Tibial nerve (tissue), 4 donors: ENCODE measurements at places on chromosomes 1 and 21. TPM values are rescaled to one million over a fixed set of nuclear protein-coding genes. Genes with fewer than 3 reads are reported as not detected.

- no peak for DNase-seq
- no peaks in the 10 kb centered on the region for H3K4me1 ChIP-seq
Observed at GRCh38 chr1:83717785-83718184, 281.1 kb downstream of the TTLL7 start.

- H3K4me3 ChIP-seq: no peak overlapping the region
- no peaks in the 10 kb centered on the region for H3K27me3 ChIP-seq
- DNase-seq: no peak
- peaks cover 27% of the 10 kb centered on the region for H3K4me1 ChIP-seq
Observed at GRCh38 chr1:44260792-44261170, 47.5 kb downstream of the DMAP1 start.

GRCh38 chr21:17089091-17089491, 423.8 kb upstream of the CXADR start:
- H3K4me1 ChIP-seq: no peaks in the 10 kb centered on the region
- H3K27ac ChIP-seq: no peak overlapping the region
- no peak overlapping the region for H3K4me3 ChIP-seq
- DNase-seq: no peak
- no peaks in the 10 kb centered on the region for H3K27me3 ChIP-seq

- H3K4me1 ChIP-seq: no peaks in the 10 kb centered on the region
- H3K4me3 ChIP-seq: no peak overlapping the region
- H3K36me3 ChIP-seq: no peaks in the 10 kb centered on the region
- no peak overlapping the region for H3K27ac ChIP-seq
- DNase-seq: no peak
Observed at GRCh38 chr1:98490099-98490498, 171.4 kb upstream of the SNX7 start.

GRCh38 chr1:156090840-156091188, 8.5 kb upstream of the MEX3A start:
- DNase-seq: peak; percentile 77
- peak overlapping the region; percentile 35 for H3K27ac ChIP-seq
- peaks cover 3% of the 10 kb centered on the region for H3K4me1 ChIP-seq
- H3K27me3 ChIP-seq: no peaks in the 10 kb centered on the region
- no peak overlapping the region for H3K4me3 ChIP-seq
- H3K36me3 ChIP-seq: no peaks in the 10 kb centered on the region

DNA sequence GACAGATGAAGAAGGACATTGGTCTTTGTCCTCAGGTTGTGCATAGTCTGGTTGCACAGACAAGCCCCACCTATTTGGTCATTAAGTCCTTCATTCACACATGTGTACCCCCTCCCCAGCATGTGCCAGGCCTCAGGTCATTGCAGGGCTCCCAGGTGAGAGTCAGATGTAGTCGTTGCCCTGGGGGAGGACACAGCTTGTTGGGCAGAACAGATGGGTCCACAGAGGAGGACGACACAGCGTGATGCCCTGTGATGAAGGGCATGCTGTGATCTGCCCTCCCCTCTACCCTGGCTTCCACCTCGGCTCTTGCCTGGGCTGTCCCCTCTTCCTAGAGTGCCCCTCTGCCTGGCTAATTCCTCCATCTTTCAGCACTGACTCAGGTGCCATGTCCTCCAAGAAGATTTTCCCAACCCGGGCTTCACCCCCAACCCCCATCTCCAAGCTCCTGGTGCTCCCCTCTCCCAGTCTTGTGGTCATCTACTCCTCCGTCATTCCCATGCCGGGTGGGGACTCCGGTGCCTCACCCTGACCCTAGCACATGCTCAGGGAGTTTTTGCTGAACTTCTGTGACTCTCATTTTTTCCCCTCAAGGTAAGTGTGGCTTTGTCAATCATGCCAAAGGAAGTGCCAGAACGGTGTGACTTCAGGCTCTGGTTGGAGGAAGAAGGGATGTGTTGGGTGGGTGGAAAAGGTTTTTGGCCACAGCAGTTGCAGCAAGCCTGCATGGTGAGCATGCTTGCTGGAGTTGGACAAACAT, 220.5 kb downstream of the FOXD2 start:
- no peaks in the 10 kb centered on the region for H3K4me1 ChIP-seq
- H3K36me3 ChIP-seq: no peaks in the 10 kb centered on the region
- H3K27ac ChIP-seq: no peak overlapping the region
- no peak for DNase-seq
- no peaks in the 10 kb centered on the region for H3K27me3 ChIP-seq

DNA sequence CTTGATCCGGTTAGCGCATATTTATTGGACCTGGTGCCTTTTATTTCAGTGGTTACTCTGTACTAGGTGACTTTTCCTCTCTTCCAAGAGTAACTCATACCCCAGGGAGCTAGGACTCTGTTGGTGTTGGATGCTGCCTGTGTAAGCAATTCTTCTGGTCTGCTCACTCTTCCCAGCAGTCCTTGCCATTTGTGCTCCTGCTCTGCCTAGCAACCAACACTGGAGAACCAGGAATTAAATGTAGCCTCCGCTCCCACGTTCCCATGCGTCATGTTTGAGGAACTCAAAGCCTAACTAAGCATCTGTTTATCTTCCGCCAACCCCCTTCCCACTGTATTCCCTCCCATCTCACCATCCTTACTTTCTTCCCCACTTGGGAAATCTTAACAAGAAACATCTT, 65.7 kb upstream of the RAVER2 start:
- no peak overlapping the region for H3K27ac ChIP-seq
- H3K4me3 ChIP-seq: no peak overlapping the region
- no peak for DNase-seq
- H3K27me3 ChIP-seq: no peaks in the 10 kb centered on the region

- H3K36me3 ChIP-seq: no peaks in the 10 kb centered on the region
- H3K27me3 ChIP-seq: no peaks in the 10 kb centered on the region
- no peak overlapping the region for H3K27ac ChIP-seq
- no peak for DNase-seq
- no peak overlapping the region for H3K4me3 ChIP-seq
Observed at GRCh38 chr21:42646836-42647235, 6.6 kb upstream of the PDE9A start.

GRCh38 chr1:66354311-66355201, 179.4 kb upstream of the SGIP1 start:
- no peaks in the 10 kb centered on the region for H3K27me3 ChIP-seq
- no peak overlapping the region for H3K27ac ChIP-seq
- no peak for DNase-seq
- H3K4me3 ChIP-seq: no peak overlapping the region
- H3K36me3 ChIP-seq: no peaks in the 10 kb centered on the region
- peaks cover 65% of the 10 kb centered on the region for H3K4me1 ChIP-seq

GRCh38 chr21:29347274-29347681, 48.6 kb downstream of the BACH1 start:
- DNase-seq: peak; percentile 16
- peak overlapping the region; percentile 38 for H3K27ac ChIP-seq
- H3K4me3 ChIP-seq: no peak overlapping the region
- peaks cover 13% of the 10 kb centered on the region for H3K36me3 ChIP-seq
- no peaks in the 10 kb centered on the region for H3K27me3 ChIP-seq

DNA sequence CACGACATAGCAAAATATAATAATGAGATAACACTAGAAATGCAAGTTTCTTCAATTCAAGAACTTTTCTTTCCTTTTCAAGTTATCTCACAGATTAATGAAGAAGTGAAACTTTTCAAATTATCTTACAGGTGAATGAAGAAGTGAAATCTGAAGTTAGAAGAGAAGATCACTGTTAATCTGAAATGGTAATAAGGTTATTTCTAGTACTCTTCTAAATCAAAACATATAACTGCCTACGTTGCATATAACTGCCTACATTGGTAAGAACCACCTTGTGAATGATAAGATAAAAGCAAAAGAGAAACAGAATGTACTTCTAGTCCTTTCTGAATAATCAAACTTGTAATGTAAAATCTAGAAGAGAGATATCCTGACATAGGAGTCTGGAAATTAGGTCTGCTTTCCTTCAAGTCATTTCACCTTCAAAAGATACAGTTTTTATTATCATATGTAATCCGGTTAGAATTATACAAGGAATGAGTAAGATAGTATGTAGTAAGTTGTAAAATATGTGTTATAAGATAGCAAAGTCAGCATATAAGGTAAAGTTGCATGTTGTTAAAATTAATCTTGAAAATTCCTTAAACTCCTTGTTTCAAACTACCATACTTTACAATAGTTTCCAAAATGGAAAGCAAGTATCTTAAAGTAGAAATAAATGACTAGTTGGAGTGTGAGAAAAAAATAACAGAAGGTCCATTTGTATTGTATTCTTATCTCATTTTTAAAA, 522.4 kb upstream of the ZRANB2 start:
- DNase-seq: no peak
- no peaks in the 10 kb centered on the region for H3K27me3 ChIP-seq
- no peak overlapping the region for H3K27ac ChIP-seq
- no peaks in the 10 kb centered on the region for H3K36me3 ChIP-seq

DNA sequence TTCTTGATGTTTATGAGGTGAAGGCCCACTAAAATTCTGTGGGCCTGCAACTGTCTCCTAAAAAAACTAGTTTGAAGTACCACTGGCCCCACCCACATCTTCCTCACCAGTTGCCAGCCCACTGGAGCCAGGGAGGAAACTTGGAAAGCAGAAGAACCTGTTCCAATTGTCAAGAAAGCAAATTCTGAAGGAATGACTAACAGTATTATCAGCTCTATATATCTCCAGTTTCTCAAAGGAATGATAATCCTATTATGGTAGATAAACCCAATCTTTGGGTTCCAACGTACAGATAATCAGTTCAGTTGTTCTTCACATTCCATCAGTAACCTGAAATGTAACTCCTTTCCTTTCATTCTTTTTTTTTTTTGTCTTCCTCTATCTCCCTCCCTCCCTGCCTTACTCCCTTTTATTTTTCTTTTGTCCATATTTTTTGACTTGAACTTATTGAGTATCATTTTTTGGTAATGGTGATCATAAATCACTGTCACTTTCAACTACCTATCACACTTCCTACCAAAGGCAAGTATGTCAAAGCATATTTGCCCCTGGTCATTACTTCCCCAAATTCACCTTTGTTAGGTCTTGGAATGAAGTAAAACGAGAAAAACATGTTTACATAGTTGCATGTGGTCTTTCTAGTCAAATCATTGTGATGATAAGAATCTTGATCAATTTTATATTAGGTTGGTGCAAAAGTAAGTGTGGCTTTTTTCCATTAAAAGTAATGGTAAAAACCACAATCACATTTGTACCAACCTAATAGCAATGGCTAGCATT, 943.4 kb downstream of the TTLL7 start:
- H3K4me1 ChIP-seq: no peaks in the 10 kb centered on the region
- H3K4me3 ChIP-seq: no peak overlapping the region
- no peaks in the 10 kb centered on the region for H3K27me3 ChIP-seq
- no peaks in the 10 kb centered on the region for H3K36me3 ChIP-seq
- no peak for DNase-seq

DNA sequence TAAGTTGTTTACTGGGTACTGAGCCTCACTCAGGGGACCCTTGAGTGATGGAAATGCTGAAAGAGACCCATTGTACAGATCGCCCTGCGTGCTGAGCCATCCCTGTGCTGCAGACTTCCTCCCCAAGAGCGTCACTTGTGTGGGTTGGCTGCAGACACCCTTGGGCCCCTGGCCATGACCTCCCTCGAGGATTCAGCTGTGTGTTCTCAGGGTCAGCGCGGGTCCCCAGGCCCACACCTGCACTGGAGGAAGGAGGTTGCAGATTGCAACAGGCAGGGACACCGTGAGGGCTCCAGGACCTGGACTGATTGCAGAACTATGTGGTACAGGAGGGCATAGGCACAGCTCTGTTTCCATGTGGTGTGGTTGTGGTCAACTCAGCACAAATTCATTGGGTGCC, 4.4 kb downstream of the SNAP47 start:
- H3K36me3 ChIP-seq: no peaks in the 10 kb centered on the region
- H3K4me3 ChIP-seq: no peak overlapping the region
- no peak overlapping the region for H3K27ac ChIP-seq
- H3K27me3 ChIP-seq: no peaks in the 10 kb centered on the region
- peaks cover 6% of the 10 kb centered on the region for H3K4me1 ChIP-seq

- peaks cover 10% of the 10 kb centered on the region for H3K4me1 ChIP-seq
- no peak overlapping the region for H3K4me3 ChIP-seq
- no peaks in the 10 kb centered on the region for H3K36me3 ChIP-seq
- no peak for DNase-seq
- no peaks in the 10 kb centered on the region for H3K27me3 ChIP-seq
- no peak overlapping the region for H3K27ac ChIP-seq
Observed at GRCh38 chr1:204259782-204260181, 46.0 kb upstream of the GOLT1A start.

DNA sequence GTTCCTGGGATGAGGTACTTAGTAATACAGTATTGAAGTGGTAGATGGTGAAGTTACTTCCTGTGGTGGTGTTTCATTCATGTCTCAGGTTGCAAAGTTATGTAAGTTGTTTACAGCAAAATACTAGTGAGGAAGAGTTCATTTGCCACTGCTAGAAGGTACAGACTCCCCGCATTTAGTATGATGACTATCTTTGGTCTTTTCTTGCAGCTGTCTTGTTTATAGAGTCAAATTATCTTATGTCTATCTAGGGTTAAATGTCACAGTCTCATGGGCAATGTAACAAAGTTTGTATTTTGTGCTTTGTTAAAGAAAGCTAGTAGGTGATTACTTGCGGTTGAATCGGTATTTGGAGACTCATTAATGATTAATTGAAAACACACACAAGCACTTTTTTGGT, 50.2 kb downstream of the LRRC8D start:
- DNase-seq: no peak
- H3K27ac ChIP-seq: no peak overlapping the region
- no peaks in the 10 kb centered on the region for H3K27me3 ChIP-seq
- no peaks in the 10 kb centered on the region for H3K36me3 ChIP-seq
- peaks cover 2% of the 10 kb centered on the region for H3K4me1 ChIP-seq
- H3K4me3 ChIP-seq: no peak overlapping the region

DNA sequence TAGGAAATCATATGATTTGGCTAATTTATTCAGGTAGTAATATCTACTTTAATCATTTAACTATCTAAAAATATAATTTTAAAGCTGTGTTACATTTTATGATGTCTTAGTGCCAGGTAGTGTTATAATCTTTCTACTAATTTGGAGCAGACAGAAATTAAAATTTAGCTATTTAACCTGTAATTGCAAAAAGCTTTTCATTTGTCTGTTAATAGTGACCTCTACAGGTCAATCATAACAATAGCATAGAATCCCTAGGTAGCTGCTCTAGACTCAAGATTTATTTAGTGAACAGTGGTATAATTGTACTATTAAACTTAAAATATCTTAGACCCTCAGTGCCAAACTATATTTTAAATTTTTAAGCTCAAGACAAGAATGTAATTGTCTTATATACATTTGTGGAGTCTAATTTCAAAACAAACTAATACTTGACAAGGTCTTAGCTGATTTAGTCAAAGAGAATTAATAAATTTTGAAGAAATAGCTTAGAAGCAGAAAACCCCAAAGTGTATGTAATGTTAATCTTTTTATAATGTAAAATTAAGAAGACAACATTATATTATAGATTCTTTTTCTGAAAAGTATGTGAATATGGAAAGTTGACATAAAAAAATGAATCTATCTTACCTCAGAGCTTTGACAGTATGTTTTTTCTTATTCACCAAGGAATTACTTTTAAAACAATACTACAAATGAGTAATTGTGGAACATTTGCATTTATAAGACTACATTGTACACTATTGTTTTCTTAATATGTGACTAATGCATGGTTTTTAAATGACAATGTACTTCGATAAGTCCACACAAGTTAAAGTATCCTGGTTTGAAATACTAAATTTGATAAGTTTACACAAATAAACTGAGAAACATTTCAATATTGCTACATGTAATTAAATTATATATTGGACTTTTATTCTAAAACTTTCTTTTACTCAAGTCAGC, 64.1 kb upstream of the RNPC3 start:
- H3K36me3 ChIP-seq: no peaks in the 10 kb centered on the region
- no peak overlapping the region for H3K4me3 ChIP-seq
- no peaks in the 10 kb centered on the region for H3K4me1 ChIP-seq
- H3K27me3 ChIP-seq: no peaks in the 10 kb centered on the region
- DNase-seq: no peak

The TMCO1 gene
- total RNA-seq: 40.0 TPM

The PLPPR4 gene
- total RNA-seq: 3.1 TPM

The NBL1 gene
- 81.2 TPM for total RNA-seq

The SLC45A1 gene
- total RNA-seq: 9.6 TPM

The FALEC gene
- not detected for total RNA-seq

The MCOLN2 gene
- 9.6 TPM for total RNA-seq
